ENCODE measurements at places on chromosomes 1 and 21. TPM values are rescaled to one million over a fixed set of nuclear protein-coding genes. Genes with fewer than 3 reads are reported as not detected.

- no peak for DNase-seq
Measured at GRCh38 chr1:234125283-234125682, 220.8 kb downstream of the SLC35F3 start.

DNA sequence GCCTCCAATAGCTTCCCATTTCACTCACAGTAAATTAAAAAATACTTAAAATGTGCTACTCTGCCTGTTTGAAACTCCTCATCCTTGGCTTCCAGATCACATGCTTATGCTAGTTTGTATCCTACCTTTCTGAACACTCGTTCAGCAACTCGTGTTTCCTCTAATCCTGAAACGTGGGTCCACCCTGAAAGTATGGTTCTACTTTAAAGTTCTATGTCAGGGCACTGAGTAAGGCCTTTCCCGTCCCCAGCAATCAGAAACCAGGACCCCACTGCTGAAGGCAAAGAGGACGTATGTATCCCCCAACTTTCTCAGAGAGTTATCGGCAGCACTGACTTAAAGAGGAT is 419 bp upstream of the TSEN15 start:
- DNase-seq = no peak

- DNase-seq = peak; percentile 63
Measured at GRCh38 chr1:43277116-43277876, 7.5 kb downstream of the TMEM125 start.

DNA sequence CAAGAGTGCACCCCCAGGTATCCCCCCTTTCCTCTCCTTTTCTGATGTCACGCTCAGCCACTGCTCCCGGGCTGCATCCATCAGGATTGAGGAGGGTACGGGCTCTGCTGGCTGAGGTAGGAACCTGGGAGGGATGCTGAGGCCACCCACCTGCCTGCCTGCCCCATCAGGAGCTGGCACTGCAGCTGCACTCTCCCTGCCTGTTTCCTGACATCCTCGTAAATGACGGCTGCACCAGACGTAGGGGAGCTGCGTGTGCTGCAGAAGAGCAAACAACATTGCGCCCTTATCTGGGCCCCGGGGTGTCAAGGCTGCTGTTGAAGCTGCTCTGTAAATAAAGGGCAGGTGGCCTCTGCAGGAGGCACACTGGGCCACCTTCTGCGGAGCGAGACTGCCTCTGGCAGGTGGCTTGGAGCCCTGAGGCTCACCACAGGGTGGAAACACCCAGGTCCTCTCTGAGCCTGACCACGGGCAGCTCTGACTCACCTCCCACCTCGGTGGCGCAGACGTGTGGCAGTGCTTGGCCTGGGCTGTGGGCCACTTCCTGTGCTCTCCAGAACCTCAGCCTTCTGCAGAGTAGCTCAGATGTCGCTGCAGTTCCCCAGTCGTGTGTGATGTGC is 30.9 kb downstream of the SNAP47 start:
- no peak for DNase-seq

GRCh38 chr1:60899464-60899863 is 182.9 kb upstream of the NFIA start:
- no peak for DNase-seq

DNA sequence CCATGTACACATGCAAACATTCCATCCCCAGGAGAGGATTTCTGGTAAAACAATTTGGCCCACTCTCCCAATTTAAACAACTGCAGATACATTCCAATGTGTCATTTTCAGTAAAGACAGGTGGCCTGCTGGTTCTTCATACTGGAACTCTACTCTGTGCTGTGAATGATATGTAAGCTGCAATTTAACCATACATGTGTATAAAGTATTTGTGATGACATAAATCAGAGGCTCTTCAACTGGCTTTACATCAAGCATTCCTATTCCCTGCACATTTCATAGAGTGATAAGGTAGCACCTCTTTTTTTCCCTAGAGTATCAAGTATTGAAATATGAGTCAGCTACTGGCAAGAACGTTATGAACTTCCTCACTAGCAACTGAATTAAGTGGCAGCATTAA is 649.5 kb upstream of the ADGRL2 start:
- no peak for DNase-seq

HSPA13 gene
- 20.2 TPM for total RNA-seq

RUNX3 gene
- 0.51 TPM for total RNA-seq

NID1 gene
- total RNA-seq = 42.1 TPM

- DNase-seq = no peak
Measured at GRCh38 chr1:180193141-180194047, 36.7 kb upstream of the LHX4 start.

- DNase-seq = peak; percentile 33
Measured at GRCh38 chr1:29823561-29823960, 587.2 kb downstream of the PTPRU start.

MXRA8 gene
- 30.5 TPM for total RNA-seq

GRCh38 chr1:231211005-231211857 is 29.8 kb upstream of the GNPAT start:
- peak; percentile 83 for DNase-seq

DNA sequence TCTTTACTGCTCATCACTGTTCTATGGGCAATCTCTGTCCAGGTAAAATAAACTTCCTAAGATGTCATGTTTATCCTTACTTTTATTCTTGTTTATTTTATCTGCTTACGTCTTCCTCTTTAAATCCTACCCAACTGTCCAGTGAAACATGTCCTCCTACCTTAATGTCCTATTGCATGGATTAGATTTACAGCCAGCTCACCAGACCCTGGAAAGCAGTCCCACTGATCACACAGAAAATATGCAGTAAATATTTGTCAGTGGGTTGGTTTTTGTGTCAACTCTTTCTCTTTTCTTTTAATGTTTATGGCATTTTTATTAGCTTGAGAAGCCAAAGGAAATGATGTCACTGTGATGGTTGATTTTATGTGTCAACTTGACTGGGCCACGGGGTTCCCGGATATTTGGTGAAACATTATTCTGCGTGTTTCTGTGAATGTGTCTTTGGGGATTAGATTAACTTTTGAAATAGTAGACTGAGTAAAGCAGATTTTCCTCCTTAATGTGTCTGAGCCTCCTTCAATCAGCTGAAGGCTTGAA is 258.3 kb downstream of the SRGAP2C start:
- DNase-seq = no peak

- DNase-seq = no peak
Measured at GRCh38 chr1:56468518-56468917, 110.8 kb downstream of the PLPP3 start.

- no peak for DNase-seq
Measured at GRCh38 chr21:26138615-26139257, 31.8 kb downstream of the APP start.

GRCh38 chr21:37071561-37072273 is 1.2 kb downstream of the PIGP start:
- DNase-seq = no peak

DNA sequence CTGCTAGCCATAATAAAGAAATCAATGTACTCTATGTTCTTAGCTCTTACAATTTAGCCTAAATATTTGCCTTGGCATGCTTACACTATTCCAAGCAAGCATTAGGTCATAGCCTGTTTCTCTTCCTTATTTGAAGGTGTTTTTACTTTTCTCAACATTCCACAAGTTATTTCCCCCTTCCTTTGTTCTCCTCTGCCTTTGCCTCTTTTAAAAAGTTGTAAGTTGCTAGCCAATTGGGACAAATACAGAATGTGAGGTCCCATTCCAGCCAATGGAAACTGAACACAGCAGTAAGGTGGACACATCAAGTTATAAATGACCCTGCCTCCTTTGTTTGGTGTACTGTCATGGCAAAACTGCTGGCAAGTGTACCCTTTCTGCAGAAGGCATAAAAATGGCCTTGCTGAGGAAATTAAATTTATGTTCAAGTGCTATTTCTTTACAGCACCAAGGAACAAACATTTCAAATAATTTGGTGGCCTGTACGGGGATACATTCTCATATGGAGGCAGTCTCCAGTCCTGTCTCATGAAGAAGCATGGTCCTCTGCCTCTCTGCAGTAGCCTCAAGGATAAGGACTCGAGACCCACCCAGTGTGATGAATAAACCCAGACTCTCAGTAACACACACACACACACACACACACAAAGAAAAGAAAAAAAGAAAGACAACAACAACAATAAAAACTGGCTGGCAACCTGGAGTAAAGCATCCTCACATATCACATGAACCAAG is 28.8 kb upstream of the FMO1 start:
- no peak for DNase-seq

DNA sequence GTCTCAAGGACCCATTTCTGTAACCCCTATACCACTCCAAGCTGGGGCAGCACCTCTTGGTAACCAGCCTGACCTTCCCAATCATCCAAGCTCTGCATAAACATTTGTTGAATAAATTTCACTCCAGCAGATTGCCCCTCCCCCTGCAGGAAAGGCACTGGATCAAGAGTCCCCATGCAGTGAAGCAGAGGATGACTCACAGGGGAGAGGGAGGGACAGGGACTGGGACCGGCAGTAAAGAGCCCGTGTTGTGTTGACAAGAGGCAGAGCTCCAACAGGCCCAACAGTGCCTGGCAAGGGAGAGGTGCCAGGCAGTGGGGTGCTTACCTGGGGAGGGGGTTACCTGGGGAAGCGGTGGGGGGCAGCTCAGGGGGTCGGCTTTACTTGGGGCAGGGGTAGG is 32.3 kb downstream of the SLC9A1 start:
- peak; percentile 82 for DNase-seq

Measured in cardiac septum (tissue), 1 donor.